ENCODE measurements at places on chromosomes 7 and 10. TPM values are rescaled to one million over a fixed set of nuclear protein-coding genes. Genes with fewer than 3 reads are reported as not detected.

- no peak for DNase-seq
Observed at GRCh38 chr10:3099291-3100092, 32.1 kb downstream of the PFKP start.

GRCh38 chr10:115432188-115432819 is 339.1 kb downstream of the ATRNL1 start:
- no peak for DNase-seq

DNA sequence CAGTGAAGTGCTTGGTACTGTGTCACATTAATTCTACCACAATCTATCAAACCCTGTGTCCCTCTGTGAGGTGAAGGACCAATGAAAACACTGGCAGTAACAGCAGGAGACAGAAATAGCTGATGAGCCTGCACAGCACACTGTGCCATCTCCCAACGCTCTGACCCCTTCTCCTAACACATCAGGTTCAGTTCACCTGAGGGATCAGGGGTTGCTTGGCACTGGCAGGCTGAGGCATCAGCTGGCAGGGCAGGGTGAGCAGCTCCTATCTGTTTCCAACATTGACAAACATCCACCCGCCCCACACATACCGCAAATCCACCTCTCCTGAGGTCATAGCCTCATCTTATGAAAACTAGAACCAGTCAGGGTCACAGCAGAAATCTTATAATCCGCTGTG is 120.9 kb downstream of the ICA1 start:
- DNase-seq, result no peak

DNA sequence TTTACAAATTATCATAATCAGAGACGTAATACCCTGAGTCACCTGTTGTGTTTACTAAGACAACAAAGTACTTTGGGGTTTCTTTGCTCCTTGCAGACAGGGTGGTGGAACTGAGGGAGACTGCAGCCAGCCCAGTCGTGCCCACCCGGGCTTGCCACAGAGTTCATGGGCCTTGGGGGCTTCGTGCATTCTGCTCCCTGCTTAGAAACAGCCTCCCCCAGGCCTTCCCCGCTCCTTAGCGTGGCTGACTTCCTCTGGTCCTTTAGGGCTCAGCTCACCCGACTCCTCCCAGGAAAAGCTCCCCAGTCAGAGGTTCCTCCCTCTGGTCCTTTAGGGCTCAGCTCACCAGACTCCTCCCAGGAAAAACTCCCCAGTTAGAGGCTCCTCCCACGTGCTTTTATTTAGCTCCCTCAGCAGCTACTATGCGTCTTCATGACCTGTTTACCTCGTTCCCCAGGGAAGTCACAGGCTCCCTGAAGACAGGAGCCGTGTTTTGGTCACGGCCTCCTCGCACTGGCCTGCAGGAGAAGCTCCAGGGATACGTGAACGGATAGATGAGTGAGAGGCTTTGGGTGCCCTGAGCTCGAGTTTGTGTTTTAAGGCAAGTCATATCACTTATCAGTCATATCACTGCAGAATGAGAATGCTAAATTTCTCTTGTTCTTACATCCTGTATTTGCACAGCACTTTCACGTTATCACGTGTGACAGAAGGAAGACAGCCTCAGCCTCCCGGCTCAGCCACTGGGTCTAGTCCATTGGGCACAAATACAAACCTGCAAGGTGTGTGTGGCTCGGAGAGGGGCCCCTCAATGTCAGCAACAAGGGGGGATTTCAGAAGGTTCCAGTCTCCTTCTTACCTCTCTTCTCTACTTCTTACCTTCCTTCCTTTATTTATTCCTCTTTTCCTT is 52.7 kb upstream of the VIPR2 start:
- DNase-seq, result no peak

DNA sequence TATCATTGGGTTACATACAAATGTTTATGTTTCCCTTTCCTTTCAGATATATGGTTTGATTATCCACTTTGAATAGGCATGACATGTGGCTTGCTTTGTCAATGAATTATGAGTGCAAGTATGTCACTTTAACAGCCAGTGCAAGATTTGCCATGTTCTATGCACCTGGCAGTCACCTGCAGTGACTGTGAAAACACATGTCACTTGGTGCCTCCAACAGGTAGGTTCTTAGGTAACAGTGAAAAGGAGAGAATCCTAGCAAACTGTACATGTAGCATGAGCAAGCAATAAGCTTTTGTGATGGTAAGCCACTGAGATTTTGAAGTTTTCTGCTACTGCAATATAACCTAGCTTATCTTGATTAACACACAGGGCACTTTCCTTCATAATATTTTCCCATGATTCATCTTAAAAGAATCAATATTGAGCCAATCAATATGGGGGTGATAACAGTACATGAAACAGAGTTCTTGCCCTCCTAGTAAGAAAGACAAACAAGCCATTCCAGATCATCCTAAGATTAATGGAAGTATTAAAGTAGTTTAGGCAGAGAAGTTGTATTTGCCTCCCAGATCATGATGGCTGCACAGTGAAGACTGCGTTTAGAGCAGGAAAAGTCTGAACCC is 7.9 kb upstream of the RALA start:
- DNase-seq, result no peak

- DNase-seq, result no peak
Observed at GRCh38 chr10:19041171-19041570, 7.4 kb upstream of the MALRD1 start.

The SPDYE5 gene
- polyA plus RNA-seq, result 5.5 TPM

The HIF1AN gene
- 40.1 TPM for polyA plus RNA-seq
